ENCODE measurements at places on chromosomes 16 and 17.

GRCh38 chr17:32831223-32831622 is 45.7 kb downstream of the MYO1D start:
- no peak for DNase-seq

DNA sequence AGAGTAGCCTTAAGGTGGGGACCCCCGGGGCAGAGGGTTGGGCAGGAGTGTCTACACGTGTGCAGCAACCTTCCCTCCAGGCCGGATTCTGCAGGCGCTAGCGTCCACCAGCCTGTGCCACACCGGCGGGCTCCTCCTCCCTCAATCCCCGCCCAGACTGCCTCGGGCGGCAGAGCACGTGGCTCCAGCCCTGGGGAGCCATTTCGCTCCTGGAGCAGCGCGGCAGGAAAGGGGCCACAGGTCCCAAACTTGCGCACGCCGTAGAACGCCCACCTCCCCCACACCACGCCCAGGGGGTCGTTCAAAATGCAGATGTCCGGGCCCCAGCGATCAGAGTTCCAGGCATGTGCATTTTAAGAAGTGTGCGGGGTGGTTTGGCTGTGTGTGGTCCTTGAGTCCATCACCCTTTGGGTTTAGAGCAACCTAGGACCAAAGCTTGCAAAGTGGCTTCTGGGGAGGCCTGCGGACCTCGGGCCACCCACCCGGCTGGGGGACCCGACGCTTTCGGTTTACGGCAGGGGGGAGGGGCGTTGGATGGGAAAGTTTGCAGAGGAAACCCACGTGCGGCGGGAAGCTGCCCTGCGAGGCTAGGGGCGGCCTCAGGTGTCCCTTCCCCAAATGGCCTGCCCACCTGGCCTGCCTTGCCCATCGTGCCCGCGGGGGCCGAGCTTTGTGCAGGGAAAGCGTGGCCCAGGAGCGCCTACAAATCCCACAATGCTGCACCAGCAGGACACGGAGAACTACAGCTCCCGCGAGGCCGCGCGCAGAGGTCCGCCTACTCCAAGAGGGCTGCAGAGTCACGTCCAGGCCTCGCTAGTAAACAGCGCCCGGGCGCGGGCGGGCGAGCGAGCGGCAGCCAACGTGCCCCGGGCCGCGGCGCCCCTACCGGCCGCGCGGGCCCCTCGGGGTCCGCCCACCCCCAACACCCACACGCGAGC is 1.4 kb downstream of the TFAP4 start:
- peak; percentile 87 for DNase-seq

GRCh38 chr17:61551255-61551742 is 39.7 kb downstream of the NACA2 start:
- DNase-seq = peak; percentile 44

- DNase-seq = peak; percentile 29
Measured at GRCh38 chr17:39676198-39676819, 8.1 kb downstream of the PNMT start.

- no peak for DNase-seq
Measured at GRCh38 chr17:42818379-42818778, 5.7 kb downstream of the BECN1 start.

DNA sequence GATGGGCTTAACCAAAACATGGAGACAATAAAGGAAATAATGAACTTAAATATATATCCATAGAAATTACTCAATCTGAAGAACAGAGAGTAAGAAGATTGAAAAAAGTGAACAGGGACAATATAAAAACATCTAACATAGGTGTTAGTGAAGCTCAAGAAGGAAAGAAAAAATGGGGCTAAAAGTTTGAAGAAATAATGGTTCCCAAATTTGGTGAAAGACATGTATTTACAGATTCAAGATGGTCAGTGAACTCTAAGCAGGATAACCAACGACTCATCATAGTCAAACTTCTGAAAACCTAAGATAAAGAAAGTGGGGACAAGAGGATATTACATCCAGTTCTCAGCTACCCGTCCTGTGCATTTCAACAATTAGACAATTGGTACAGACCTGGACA is 22.6 kb downstream of the SDK2 start:
- no peak for DNase-seq

GRCh38 chr16:28935924-28936783 is 4.4 kb downstream of the CD19 start:
- DNase-seq = no peak

Measured in RCC 7860 (cell line).